ENCODE measurements at places on chromosomes 4 and X.

- no peak for DNase-seq
These were observed 59.4 kb upstream of the RBPJ start for GRCh38 chr4:26261405-26261804.

DNA sequence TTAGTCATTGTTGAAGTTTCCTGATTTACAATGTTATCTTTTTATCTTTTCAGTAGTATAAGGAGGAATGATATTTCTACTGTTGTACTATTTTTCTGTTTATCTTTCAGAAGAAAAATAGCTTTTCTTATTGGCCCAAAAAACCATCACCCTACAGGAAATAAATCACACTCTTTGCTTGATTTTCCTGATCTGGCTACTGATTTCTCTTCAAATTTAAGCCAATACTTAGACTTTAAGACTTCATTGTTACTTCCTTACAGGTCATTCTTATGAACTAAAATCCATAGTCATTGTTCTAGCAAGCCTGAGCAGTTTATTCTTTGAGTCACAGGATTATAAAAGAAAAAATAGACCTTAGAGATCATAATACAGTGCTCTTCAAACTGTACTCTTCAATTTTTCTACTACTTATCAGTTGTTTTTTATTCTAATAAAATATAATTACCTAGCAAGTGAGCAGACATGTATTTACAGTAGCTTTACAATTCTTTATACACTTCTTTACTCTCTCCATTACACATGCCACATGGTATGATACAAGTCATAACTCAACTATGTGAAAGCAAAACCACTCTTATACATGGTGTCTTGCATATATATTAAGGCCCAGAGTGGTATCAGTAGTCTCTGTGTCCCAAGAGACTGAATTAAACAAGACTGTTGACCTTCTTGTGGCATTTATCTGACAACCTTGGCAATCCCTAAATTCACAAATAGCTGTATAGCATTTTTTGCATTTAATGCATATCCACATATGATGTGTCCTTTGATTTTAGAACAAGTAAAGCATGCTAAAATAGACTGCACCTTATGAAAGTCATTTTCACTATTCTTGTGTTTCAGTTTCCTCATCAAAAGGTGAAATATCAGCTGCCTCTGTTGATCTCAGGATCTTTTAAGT, 47.9 kb downstream of the TET2 start:
- no peak for DNase-seq

- no peak for DNase-seq
These were observed 27.7 kb downstream of the ENPP6 start for GRCh38 chr4:184189966-184190365.

GRCh38 chr4:90960433-90960832, 833.2 kb downstream of the CCSER1 start:
- no peak for DNase-seq

GRCh38 chr4:180947425-180947824, 1295.8 kb upstream of the TENM3 start:
- no peak for DNase-seq

- no peak for DNase-seq
These were observed 65.7 kb upstream of the KCNIP4 start for GRCh38 chr4:22014222-22014741.

DNA sequence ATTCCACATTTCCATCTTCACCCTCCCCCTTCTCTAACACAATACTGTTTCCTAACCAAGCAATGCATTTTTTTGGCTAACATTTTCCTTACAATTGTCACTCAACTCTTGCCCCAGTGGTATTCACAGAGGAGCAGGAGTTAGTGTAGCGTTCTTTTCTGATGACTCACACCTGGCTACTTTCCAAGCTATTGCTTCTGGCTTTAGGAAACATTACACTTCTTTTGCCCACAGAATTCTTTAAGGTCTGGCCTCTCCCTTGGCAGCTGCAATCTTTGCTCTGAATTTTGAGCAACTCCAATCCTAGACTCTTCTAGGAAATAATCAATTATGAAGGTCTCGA, 27.5 kb upstream of the PDGFC start:
- no peak for DNase-seq

GRCh38 chrX:83022020-83022419, 486.1 kb upstream of the POU3F4 start:
- DNase-seq, result no peak

- DNase-seq, result no peak
These were observed 138.7 kb upstream of the RAPGEF2 start for GRCh38 chr4:158964114-158964727.

DNA sequence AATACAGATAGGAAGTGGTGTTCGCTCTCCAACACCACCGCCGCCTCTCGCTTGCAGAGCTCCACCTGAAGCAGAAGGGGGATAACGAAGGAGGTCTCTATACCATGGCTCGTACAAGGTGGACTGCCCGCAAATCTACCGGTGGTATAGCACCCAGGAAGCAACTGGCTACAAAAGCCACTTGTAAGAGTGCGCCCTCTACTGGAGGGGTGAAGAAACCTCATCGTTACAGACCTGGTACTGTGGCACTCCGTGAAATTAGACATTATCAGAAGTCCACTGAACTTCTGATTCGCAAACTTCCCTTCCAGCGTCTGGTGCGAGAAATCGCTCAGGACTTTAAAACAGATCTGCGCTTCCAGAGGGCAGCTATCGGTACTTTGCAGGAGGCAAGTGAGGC, 5.2 kb upstream of the BMP15 start:
- DNase-seq, result no peak

DNA sequence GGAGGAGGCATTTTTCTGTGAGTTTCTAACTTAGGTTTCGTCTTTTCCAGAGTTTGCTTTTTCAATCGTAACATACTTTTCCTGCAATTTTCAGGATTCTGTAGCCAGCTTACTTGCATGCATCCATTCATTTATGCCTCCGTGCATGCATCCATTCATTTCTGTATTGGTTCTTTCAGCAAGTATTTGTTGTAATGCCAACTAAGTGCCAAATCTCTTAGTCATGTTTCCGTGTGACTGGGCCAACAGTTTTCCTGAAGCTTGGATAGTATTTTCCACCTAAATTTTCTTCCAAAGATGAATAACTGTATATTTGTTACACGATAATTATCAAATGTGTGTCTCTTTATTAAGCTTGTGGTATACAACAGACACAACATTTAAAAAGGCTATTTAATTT, 41.5 kb downstream of the CBLL2 start:
- DNase-seq, result no peak

GRCh38 chr4:138685316-138685715, 330.3 kb upstream of the NOCT start:
- DNase-seq, result no peak

DNA sequence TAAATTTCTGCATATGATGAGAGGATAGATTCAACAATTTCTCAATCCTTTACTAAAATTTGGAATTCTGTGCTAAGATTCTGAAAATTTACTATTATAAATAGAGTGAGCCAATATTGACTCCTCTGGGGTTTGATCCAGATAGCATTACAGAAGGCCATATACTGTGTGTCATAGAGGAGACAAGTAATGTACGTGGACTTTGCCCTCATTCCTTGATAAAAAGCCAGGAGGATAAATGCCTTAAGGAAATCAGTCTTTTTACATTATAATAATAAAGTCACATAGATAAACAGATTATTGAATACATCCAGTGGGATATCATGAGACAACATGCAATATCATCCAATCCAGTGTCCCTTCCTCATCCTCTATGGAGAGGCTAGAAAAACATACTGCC, 188.0 kb upstream of the HDX start:
- DNase-seq, result no peak

- DNase-seq, result peak; percentile 96
These were observed at the start of gene TBC1D25 for GRCh38 chrX:48539345-48540027. TSS of gene TBC1D25 (plus strand) at chrX:48539714. CDS start at chrX:48539798, 84 bp downstream.

- peak; percentile 41 for DNase-seq
These were observed 2.3 kb upstream of the SOWAHD start for GRCh38 chrX:119755981-119756533.

GRCh38 chrX:56029188-56029587, 203.0 kb upstream of the KLF8 start:
- no peak for DNase-seq

DNA sequence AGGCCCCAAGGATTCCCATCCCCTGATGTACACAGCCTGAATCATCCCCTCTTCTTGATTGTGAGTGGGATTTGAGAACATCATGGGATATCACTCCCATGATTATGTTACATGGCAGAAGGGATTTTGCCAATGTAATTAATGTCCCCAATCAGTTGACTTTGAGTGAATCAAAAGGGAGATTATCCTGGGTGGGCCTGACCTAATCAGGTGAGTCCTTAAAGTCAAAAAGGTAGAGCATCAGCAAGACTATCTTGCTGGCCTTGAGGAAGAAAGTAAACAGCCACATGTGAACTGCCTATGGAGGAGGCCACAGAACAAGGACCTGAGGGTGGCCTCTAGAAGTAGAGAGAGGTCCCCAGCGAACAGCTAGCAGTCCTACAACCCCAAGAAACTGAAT, 203.1 kb upstream of the ATP6AP2 start:
- DNase-seq, result no peak

GRCh38 chrX:10341309-10341708, 184.5 kb downstream of the CLCN4 start:
- DNase-seq, result no peak

- DNase-seq, result no peak
These were observed 374.8 kb downstream of the GPAT3 start for GRCh38 chr4:83910693-83911092.

DNA sequence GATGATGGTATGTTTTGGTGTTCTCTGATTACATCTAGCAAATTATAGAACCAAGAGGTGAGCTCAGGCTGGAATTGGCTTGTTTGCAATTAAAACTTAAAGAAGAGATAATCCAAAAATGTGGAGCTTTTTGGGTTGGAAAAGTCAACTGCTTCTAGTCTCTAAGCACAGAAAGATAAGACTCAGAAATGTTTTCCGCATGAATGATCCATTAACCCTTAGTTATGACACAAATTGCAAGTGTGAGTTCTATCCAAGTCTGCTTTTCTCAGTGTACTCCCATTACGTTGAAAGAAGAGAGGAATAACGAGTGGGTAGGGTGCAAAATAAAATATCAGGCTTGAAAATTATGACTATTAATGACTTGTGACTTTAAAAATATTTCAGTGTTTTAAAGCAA, 38.5 kb downstream of the HPGD start:
- DNase-seq, result no peak

GRCh38 chr4:17576932-17577664, at the start of gene LAP3:
TSS of gene LAP3 (plus strand) at chr4:17577198. CDS start at chr4:17577466, 268 bp downstream.
- DNase-seq, result peak; percentile 98

DNA sequence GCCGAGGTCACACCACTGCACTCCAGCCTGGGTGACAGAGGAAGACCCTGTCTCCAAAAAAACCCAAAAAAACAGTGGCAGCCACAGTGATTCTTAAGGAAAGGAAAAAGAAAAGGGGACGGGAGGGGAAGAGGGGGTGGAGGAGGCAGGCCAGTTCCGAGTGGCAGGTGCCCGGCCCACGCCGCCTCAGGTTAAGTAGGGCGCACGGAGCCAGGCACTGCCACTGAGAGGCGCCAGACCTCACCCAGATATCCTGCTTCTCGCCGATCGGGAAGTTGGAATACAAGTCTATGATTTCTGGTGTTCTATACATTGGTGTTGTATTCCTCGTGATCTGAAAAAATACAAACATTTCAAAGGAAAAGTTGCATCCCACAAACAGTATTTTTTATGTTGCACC, 35.9 kb downstream of the GAK start:
- DNase-seq, result no peak

GRCh38 chr4:113618205-113618604, 143.3 kb downstream of the CAMK2D start:
- no peak for DNase-seq

DNA sequence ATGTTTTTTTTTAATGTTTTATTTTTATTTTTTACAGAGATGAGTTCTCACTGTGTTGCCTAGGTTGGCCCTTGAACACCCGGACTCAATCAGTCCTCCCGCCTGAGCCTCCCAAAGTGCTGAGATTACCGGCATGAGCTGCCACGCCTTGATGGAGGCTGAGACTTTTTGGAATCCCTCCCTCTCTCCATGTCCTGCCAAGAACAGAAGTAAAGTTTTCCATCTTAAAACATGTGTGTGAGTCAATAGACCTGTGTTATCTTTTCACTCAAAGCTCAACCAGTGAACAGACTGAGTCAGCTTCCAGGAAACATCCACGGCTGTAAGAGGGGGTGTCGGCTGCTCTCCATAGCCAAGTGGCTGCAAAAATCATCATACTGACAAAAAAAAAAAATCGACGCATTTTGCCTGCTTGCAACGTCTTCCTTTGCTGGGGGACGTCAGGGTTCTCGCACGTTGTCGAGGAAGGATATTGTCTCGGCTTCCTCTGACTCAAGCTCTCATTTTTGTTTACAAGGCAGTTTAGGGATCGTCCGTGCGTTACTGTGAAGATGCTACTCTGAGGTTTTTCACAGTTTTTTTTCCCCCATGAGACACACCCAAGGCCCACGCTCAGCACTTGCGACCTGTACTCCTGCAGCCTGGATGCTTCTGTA, 10.0 kb upstream of the ASMTL start:
- peak; percentile 70 for DNase-seq

DNA sequence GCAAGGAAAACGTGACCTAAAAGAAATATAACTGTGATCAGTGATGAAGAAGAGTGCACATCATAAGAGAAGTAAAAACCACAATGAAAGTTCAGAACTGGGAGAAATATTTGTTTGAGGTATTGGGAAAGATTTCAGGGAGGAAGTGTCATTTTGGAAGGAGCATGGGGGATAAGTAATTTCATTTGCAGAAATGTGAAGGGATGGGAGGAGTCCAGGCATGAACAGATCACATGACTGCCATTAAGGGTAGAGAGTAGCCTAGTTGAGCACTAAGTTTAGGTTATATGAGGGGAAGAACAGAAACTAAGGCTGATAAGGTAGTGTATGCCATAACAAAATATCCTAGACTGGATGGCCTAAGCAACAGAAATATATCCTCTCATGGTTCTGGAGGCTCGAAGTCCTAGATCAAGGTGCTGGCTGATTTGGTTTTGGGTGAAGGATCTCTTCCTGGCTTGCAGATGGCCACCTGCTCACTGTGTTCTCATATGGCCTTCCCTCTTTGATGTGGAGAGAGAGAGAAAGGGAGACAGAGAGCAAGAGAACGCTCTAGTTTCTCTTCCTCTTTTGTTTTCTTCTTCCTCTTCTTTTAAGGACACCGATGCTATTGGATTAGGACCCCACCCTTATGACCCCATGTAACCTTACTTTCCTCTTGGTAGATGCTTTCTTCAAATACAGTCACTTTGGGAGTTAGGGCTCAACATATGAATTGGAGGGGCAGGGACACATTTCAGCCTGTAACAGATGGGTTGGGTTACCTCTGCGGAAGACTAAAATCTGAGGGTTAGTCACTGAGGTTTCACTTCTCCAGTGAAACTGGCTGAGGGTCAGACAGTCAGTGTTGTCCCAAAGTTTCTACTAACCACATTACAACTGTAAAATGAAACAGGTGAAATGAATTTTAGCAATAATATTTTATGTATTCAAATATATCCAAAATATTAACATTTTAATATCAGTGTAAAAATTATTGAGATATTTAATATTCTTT, 77.9 kb downstream of the EGF start:
- DNase-seq, result no peak

Measured in T follicular helper cell (primary cell).